ENCODE measurements at places on chromosomes 4 and X.

- DNase-seq = no peak
Measured at GRCh38 chr4:163816494-163816893, 322.0 kb downstream of the TMA16 start.

DNA sequence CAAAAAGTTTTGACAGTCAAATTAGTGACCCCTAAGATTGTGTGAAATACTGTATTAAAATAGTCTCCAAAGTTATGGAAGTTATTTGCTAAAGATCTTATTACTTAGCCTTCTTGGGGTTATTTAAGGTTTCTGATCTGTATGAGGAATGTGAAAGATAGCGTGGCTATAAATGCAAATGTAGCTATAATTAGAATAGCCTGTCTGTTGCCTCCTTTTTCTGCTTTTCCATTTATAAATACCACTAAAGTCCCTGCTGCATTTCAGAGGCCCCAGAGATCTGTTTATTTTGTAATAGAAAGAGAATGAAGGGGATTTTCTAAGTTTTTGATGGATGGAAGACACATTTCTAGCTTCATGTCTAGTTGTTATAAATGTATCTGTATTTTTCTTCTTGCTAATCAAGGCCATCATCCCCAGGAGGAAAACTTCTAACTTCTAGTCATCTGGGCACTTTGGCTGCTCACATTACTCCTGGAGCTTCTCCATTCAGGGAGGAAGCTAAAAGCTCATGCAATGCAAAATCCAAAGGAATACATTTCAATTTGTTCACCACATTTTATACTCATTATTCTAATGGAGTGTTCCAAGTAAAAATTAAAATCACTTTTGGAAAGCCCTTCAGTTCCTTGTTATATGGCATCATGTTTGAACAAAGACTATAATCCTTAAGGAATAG is 73.9 kb downstream of the INTS12 start:
- DNase-seq = no peak

DNA sequence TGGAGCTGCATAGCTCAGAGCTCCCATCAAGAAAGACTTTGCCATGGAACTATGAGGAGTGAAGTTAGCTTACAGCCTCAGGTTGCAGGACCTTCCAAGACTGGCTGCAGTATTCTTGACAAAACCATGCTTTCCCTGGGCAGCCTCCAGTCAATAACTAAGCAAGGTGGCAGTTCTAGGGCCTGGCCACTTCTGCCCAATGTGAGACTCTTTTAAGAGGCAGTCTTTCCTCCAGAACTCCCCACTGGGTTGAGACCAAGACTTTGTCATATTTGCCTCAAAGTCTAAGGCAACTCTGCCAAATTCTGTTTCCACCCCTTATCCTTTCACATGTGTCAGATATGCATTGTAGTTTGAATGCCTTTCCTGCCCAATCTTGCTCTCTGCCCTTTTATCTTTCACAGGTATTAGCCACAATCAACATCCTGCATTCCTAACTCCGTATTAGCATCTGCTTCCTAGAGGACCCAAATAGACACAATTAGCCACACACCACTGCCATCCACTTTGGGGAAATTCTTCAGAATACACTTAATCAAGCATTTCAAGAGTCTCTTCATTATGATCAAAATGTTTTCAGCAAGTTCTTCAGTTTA is 17.7 kb upstream of the SLC25A43 start:
- DNase-seq = no peak

GRCh38 chr4:93842601-93843252 is 14.2 kb downstream of the ATOH1 start:
- DNase-seq = no peak

DNA sequence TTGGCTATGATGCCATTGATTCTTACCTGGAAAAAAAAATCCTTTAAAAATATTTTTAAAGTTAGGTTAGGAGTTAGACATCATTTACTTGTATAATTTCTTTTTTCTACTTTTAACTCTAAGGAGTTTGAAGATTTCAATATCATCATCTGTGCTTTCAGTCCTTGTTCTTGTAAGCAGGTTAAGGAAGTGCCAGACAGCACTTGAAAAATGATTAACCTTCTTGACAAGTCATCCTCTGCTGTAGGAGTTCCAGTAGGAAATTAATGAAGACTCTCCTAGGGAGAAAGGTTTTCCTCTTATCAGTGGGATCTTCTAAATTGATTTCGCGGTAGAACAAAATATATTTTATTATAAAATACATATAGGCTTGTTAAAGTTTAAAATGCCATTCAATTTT is 29.1 kb upstream of the ANAPC4 start:
- DNase-seq = no peak

GRCh38 chr4:48203819-48204218 is 65.8 kb downstream of the TEC start:
- DNase-seq = no peak

GRCh38 chr4:25106363-25107151 is 53.7 kb downstream of the SEPSECS start:
- DNase-seq = no peak

DNA sequence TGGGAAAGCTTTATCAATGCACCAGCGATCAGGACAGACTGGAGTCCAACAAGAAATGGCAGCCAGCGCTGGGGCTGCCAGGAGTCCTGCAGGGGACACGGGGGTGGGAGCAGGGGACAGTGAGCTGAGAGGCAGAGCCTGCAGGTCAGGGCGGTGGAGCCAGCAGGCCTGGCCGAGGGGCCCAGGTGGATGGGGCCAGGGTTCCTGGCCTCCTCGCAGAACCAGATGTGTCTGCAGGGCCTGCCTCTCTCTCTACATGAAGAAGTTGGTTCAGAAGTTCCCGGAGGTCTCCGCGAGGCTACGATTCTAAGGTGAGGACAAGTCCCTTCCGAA is 63.6 kb downstream of the CPZ start:
- DNase-seq = no peak

GRCh38 chrX:112844250-112844649 is 3.6 kb upstream of the AMOT start:
- DNase-seq = no peak

DNA sequence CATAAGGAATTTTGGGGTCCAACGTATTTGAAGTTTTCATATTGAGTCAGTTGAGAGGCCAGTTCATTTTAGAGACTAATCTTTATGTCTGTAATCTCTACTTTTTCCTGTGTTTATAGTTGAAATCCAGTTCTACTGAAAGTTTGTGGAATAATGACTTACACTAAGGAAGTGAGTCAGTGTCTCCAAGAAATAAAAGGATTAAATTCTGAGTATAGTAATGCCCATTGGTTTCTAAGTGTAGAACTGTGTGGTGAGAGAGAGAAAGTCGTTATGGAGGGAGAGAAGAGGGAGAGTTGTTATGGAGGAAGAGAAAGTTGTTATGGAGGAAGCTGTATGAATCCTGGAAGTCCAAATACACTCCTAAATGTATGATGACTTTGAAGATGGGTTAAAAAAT is 264.6 kb upstream of the HAND2 start:
- DNase-seq = no peak

DNA sequence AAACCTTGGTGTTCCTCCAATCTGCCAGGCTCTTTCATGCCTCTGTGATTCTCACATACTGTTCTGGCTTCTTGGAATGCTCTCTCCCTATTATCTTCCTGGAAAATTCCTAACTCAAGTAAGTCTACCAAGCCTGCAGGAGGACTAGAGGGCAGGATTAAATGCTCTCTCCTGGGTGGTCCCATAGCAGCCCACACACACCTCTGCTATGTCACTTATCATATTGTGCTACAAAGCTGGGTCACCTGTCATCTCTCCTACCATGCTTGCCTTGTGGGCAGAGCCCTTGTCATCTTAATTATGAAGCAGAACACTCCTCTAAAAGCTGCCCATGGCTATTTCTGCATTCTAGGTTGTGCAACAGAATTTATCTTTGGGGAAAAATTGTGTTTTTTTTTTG is 344.5 kb upstream of the NOCT start:
- DNase-seq = no peak

DNA sequence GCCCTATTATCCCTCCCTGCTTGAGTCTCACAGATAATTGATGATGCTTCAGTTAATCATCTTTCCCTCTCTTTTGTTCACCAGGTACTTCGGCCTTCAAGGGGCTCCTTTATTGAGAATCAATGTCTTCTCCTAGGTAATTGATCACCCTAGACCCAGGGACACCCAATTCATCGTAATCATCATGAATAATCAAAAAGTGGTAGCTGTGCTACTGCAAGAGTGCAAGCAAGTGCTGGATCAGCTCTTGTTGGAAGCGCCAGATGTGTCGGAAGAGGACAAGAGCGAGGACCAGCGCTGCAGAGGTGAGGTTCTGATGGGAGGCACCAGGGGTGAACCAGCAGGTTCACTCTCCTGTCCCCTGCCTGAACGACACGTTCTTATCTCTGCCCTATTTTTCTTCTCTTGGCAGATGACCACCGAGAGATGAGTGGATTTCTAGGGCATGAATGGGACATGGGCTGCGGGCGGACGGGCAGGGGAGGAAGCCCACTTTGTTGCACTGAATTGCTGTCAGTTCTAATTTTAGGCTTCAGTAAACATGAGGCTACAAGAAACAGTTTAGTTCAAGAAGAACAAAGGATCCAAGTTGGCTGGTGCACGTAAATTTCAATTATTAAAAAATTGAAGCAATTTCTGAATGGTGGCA is 80.5 kb downstream of the ALPK1 start:
- no peak for DNase-seq

- no peak for DNase-seq
Measured at GRCh38 chr4:56743550-56743949, 62.5 kb upstream of the HOPX start.

DNA sequence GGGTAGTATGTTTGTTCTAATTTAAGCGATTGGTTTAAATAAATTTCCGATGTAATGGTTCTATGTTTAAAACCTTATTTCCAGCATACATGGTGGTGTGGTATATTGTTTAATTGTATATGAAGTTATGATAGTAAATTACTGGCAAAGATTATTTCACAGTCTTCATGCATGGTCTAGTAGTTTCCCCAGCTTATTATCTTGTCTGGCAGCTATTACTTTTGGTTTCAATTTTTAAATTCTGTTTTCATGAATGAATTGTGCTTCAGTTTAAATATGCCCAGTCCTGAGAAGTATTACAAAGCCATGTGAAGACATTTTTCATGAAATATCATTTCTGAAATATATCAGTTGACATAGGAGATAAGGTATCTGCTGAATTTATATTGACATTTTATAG is 6.3 kb downstream of the ALG13 start:
- no peak for DNase-seq

DNA sequence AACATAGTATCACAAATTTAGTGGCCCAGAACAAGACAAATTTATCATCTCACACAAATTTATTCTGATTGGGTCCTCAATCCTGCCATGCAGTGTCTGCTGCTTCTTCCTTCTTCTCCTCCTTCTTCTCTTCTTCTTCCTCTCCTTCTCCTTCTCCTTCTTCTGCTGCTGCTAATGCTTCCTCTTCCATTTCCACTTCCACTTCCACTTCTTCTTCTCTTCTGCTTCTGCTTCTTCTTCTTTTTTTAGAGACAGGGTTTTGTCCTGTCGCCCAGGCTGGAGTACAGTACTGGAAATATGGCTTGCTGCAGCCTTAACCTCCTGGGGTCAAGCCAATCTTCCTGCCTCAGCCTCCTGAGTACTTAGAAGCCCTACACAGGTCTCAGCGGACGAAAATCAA is 37.5 kb downstream of the FGFBP1 start:
- no peak for DNase-seq

DNA sequence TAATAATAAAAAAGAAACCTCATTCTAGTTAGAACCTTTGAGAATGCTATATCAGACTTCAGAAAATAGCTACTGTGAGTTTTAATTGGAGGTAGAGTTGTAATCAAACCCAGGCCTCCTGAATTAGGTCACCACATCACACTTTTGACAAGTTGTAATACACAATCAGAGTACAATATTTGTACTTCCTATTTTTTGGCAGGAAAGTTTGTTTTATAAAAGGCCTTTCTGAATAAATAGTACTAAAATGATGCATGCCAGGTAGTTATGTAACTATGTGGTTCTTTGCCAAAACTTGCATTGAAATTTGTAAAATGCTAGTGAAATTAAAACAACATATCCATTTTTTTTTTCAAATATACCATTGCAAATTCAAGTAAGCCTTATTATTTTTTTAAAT is 26.8 kb downstream of the ADH7 start:
- no peak for DNase-seq

DNA sequence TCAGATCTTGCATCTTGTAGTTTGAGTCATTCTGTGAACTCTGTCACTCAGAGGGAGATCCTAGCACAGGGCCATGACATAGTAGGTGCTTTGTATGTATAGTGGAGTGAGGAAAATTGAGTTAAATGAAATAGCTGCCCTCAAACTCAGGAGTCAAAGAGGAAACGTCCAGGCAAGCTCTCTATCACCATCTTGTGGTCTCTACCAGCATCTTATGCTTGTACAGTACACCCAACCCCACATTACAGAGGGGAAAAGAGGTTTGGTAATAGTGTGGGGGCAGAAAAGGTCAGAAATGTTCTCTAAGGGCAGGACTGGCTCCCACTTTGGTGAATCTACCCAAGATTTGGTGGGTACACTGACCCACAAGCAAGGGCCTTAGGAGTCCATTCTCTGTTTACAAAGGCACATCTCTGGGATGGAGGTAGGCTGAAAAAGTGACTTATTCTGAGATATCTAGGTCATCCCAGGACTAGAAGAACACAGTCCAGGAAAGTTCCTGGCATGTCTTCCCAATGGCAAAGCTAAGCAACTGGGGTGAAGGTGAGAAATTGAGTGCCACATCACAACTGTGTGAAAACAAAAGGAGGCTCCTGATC is 131.8 kb downstream of the OR13H1 start:
- DNase-seq = no peak

DNA sequence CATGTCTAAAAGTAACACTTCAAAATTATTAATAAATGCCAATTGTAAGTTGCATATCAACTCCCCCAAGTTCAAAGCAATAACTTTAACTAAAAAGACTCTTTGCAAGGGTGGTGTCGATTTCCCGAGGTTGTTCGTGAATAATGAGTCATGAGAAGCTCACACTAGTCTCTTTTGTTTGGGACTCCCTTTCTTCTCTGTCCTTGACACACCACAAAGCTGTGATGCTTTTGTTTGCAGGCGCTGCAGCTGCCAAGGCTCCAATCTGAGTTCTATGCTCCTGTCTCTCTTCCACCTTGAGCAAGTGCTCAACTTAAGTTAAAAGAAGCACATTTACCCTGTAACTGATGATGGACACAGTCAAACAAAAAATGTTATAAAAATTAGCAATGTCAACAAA is 65.9 kb downstream of the FAT1 start:
- DNase-seq = no peak
